ENCODE measurements at places on chromosomes 2 and 18. TPM values are rescaled to one million over a fixed set of nuclear protein-coding genes. Genes with fewer than 3 reads are reported as not detected.
A peak's percentile ranks its signal among the peaks of the same experiment; 100 is the strongest.

DNA sequence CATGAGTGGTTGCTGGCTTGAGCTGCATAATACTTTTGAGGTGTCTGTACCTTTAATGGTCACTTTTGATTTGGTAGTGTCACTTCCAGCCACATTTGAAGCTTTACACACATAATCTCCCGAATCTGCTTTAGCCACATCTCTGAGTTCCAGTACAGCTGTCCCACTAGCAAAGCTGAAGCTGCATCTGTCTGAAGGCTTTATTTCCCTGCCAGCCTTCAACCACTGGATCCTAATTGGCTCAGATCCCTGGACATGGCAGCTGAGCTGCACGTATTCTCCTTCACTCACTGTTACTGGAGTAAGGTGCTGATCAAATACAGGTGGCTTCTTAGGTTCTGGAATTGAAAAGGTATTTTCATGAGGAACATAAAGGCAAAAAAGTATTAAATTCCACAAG is 99.7 kb downstream of the TTN start:
- DNase-seq = no peak

- DNase-seq = no peak
These were observed 76.0 kb downstream of the KLHL29 start for GRCh38 chr2:23460993-23461392.

DNA sequence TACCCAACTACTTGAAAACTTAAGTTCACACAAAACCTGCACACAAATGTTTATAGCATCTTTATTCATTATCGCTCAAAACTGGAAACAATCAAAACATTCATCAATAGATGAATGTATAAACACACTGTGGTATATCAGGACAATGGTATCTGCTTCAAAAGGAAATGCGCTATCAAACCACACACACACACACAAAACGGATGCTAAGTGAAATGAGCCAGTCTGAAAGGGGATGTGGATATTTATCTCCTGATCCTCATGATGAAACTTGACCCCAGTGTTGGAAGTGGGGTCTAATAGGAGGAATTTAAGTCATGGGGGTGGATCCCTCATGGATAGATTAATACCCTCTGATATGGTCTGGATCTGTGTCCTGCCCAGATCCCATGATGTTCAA is 22.0 kb downstream of the PDCL3 start:
- DNase-seq = no peak

- no peak for DNase-seq
These were observed 576 bp downstream of the NYAP2 start for GRCh38 chr2:225400060-225400511.

- no peak for DNase-seq
These were observed 121.3 kb upstream of the HNMT start for GRCh38 chr2:137842952-137843351.

- DNase-seq = no peak
These were observed 53.8 kb downstream of the CTAGE1 start for GRCh38 chr18:22363867-22364463.

DNA sequence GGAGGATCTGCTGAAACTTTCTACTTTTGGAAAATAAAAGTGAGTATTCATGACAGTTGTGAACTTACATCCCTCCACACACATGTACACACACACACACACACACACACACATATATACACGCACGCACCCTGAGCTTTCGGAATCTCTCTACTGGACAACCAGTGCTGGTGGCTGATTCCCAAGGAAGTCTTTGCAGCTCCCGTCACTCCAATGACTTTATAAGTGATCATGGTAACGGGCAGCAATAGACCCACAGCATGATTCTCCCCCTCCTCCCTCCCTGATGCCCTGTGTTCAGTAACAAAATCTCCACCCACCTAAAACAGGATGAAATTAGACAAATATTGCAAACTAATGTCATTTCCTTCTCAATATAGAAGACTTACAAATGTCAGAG is 364.9 kb downstream of the IRS1 start:
- DNase-seq = no peak

GRCh38 chr2:138373993-138374408 is 127.6 kb upstream of the SPOPL start:
- no peak for DNase-seq

DNA sequence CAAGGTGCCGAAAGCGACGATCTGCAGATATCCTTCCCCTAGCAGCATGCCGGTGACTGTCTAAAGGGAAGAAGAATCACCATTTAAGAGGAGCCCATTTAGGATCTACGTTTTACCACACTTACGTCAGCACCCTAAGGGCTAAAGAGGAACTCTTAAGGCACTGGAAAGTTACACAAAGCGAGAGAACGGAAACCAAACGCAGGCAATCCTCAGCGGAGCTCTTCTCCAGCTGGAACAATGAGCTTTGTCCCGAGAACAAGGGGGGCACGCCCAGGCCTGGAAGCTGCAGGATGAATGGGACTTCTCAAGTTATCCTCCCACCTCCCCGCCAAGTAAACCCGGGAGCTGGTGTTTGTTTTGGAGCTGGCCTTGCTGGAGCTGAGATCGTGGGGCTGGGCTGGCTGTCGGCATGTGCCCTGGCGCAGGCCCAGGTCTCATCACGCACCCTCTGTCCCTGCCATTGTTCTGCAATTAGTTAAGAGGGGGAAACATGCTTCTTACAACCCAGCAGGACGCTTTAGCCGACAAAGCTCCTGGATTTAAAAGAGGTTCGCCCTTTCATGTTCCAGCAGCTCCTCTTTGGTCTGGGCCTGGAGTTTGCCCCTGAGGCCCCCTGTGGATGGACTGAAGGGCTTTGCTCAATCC is 36.4 kb downstream of the PXDN start:
- peak; percentile 87 for DNase-seq

GRCh38 chr2:122210898-122211856 is 455.7 kb downstream of the TSN start:
- DNase-seq = no peak

DNA sequence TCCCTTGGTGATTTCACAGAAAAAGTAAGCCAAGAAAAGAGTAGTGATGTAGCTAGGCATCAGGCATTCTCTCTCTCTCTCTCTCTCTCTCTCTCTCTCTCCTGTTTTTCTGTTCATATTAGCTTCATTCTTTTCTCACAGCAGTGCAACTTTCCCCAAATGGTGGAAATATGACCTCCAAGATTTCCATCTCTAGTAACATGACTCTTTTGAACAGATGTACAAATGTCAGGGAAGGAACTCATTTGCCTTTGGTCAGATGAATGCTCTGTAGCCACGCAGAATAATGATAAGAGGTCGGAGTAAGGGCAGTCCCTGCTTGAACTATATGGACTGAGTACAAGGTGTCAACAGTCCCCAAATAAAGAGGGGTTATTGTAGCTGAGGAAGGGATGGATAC is 316.2 kb downstream of the GALNT13 start:
- no peak for DNase-seq

DNA sequence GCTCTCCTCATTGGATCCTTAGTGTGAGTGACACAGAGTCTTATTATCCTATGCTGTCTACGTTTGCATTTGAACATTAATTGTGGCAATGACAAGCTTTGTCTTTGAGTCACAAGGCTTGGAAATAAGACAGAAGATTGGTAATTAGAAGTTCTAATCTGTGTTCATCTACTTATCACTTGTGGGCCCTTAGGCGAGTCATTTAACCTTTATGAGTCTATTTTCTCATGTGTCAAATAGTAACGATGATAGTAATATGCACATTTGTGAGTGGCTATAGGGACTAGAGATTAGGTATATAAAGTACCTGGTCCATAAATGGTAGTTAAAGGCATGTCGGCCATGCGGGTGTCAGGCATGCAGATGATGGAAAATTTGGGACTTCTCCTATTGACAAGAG is 105.6 kb upstream of the NABP1 start:
- no peak for DNase-seq

DNA sequence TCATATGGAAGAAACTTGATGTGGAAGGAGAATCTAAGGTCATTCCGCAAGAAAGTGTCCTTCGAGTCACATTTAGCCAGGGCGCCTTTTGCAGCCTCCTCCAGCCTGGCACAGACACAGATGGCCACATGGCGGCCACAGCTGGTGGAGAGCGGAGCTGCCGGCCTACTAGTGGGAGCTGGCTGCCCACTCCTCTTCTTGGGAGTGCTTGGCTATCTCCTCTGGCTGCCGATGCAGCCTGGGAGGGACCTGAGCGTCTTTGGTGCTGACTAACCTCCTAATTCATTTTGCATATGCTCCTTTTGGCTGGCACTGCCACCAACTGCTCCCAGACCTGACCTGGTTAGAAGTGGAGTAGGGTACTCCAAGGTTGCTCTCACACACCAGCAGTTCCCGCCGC is 199.3 kb upstream of the MYT1L start:
- no peak for DNase-seq

DNA sequence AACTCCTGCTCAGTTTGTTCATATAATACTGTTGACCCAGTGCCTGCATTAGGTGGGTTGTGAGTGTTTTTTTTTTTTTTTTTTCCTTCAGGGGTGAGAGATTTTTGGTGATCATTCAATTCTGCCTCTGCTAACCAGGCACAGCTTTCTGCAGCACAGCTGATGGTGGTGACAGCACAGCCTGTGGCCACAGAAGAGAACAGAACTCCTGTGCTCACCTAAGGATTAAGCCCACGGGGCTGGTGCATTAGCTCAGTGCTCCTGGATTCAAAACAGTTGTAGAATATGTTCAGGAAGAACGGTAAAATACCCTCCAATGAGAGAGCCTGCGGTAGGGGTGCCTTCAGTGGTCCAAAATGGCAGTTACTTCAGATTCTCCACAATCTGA is 42.0 kb downstream of the PKP4 start:
- no peak for DNase-seq

DNA sequence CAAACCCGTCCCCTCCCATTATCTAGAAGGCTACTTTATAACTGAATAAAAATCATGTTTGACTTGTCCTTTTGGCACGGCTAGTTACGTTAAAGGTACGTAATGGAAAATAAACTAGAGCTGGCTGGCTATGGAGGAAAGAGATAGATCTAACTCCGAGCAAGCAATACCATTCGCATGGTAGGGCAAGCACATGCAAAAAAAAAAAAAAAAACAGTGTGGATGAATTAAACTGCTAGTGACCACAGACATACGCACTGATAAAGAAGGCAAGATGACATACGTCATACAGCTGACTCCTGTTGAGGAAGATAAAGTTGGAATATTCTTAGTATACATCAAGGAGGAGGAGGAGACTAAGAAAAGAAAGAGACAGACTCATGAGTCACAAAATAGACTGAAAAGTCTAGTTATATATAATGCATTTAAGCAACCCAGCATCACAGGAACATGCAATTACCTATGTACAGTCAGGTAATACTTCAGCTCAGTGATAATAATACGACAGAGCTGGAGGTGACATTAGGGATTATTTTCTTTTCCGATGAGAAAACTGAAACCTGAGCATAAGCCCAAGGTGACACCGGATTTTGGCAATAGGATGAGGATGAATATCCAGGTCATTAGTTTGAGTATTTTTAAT is 37.9 kb upstream of the NARS1 start:
- DNase-seq = no peak

- DNase-seq = no peak
These were observed 166.8 kb upstream of the CHAC2 start for GRCh38 chr2:53600815-53601214.

DNA sequence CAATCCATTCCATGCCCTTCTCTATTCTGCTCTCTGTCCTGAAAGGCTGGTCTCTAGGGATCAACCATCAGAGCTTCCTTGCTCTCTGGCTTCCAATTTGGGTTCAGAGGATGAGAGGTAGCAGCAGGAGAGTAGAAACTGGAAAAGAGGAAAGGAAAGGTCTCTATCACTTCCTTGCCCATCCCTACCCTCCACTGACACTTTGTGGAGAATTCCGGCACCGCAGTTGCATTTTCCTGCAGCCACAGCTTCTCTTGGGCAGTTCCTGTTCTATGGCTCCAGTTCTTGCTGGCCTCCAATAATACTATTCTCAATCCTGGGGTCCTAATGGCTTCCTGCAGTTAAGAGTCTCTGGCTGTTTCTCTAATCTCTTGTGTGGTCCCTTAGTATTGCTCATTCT is 13.3 kb upstream of the IMPACT start:
- DNase-seq = no peak

DNA sequence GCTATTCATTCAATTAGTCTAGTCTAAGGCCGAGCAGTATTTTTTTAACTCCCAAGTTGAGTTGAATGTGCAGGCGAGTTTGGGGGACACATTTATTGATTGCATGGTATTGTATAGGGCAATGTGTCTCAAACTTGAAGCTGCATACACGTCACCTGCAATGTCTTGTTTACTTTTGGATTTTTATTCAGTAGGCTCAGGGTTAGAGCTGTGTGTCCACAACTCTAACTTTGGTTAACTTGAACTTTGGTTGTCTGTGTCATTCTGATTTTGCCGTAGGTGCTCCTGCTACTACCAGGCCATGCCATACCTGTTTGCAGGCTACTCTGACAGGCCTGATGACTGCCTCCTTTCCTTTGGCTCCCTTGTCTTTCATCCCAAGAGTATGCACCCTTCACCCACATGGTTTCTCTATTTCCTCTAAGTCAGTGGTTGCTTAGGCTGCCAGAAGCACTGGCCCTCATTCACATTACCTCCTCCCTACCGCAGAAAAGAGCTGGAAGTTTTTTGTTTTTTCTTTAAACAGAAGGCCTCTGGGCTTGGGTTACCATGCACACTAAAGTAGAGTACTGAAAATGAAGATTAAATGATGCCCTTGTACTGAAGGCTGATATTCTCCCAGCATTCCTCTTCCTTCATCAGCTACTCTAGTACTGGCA is 219.4 kb upstream of the SPOPL start:
- DNase-seq = no peak

GRCh38 chr2:41992671-41993434 is 55.0 kb upstream of the PKDCC start:
- no peak for DNase-seq

- DNase-seq = no peak
These were observed 650.5 kb downstream of the GALR1 start for GRCh38 chr18:77899972-77900754.

DNA sequence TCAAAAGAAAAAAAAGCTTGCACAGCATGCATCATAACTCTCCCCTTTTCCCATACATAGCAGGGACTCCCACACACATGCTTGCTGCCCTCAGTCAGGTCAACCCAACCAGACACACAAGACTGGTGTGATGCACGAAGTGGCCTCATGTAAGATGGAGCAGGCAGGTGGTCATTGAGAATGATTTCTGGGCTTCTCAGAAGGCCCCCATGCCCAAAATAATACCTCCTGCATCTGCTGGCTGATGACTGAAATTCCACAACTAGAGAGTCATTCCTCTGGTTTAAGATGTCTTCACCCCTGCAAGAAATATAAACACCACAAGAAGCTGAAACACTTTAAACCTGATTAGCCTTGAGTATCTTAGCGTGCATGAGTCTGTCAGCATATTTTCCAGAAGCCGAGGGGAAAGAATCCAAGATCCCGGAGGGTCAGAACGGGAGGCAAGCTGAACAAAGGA is 131.1 kb downstream of the AFF3 start:
- DNase-seq = no peak

- no peak for DNase-seq
These were observed 12.2 kb downstream of the BAZ2B start for GRCh38 chr2:159604159-159604558.

CCNT2 gene
- 15.8 TPM for total RNA-seq

SEMA4F gene
- 2.5 TPM for total RNA-seq

REEP1 gene
- 43.4 TPM for total RNA-seq

DLX2 gene
- total RNA-seq = not detected

CTAGE1 gene
- not detected for total RNA-seq

SLC4A5 gene
- 0.63 TPM for total RNA-seq

HNMT gene
- 12.5 TPM for total RNA-seq

ITGA4 gene
- 1.8 TPM for total RNA-seq

COL4A4 gene
- 3.0 TPM for total RNA-seq

SLC20A1 gene
- total RNA-seq = 7.6 TPM

LDAH gene
- 7.1 TPM for total RNA-seq
